Stimulated activated CD8-positive, alpha-beta memory T cell treated with anti-CD3 and anti-CD28 coated beads, Interleukin-15, amount 100 ng/mL, for 1 hour (primary cell): ENCODE measurements at places on chromosomes 12 and 14.

- peak; percentile 45 for DNase-seq
Measured at GRCh38 chr12:121038861-121039668, at the start of gene OASL. TSS of gene OASL (minus strand) at chr12:121039246. CDS start at chr12:121038971, 275 bp downstream.

GRCh38 chr12:95085612-95086011 is 12.2 kb upstream of the NR2C1 start:
- no peak for DNase-seq

DNA sequence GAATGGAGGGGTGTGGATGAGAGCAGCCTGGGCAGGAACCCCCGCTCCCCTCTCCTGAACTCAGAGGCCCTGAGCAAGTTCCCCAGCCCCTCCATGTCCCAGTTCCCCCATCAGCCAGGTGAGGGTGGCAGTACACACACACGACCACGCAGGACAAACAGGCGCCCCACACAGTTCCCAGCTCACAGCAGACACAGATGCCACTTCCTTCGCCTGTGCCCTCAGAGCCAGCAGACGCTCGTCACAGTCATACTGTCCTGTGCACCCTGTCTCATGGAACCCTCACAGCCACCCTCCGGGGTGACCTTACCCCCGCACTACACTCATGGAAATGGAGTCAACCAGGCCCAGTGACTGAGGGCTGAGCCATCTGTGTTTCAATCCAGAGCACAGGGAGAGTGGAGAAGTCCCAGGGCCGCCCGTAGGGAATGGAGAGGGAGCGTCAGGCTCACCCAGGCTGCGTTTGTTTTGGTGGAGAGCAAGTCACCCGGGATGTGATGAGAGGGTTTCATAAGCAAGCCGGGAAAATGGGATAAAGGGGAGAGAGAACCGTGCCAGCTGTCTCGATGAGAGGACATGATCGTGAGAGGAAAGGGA is 47.5 kb upstream of the DYNC1H1 start:
- DNase-seq, result no peak

DNA sequence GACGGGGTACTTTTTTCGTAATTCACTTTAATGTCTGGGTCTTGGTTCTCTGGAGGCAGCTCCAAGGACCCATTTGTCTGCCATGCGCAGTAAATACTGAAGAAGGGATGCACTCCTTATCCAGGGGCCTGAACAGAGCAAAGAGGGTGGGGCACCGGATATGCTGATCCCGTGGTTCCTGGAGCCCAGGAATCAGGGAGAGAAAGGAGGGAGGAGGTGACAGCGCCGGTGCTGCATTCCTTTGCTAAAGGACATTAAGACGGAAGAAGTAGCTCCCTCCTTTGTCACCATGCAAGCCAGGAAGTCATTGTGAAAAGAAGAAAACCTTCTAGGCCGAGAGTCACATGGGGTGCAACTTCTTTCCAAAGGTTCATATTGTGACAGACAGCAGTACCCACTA is 1057.7 kb downstream of the VRK1 start:
- no peak for DNase-seq

- no peak for DNase-seq
Measured at GRCh38 chr12:293199-293598, 30.6 kb upstream of the SLC6A13 start.

- no peak for DNase-seq
Measured at GRCh38 chr14:49623941-49624839, 3.6 kb downstream of the MGAT2 start.

GRCh38 chr12:25694072-25694471 is 141.0 kb upstream of the LMNTD1 start:
- no peak for DNase-seq

- no peak for DNase-seq
Measured at GRCh38 chr14:103246070-103246469, 88.0 kb upstream of the EIF5 start.

DNA sequence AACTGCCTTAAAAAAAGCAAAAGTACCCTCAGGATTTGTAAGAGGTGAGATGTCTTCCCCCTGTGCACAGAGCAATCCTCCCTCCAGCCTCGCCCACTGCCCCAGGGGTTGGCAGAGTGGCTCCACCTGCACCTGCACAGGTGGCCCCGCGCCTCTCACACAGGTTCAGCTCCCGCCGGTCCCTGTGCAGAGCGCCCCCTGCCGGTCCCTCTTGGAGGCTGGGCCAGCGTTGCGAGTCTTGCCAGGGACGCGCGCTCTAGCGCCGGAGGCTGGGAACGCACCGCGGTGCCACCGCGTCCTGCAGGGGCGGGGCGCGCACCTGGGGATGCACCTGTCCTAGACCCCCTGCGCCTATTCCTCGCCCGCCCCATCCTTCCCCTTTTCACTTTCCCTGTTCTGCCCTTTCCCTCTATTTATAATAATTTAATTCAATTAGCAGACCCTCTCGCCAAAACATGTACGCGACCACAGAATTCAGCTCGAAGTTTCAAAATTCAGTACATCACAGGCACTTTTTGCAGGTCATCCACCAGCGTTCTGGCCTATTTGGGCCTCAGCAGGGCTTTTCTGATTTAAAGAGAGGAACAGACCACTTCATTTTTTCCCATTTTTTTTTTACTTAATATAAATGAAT is 618.6 kb downstream of the AACS start:
- no peak for DNase-seq

DNA sequence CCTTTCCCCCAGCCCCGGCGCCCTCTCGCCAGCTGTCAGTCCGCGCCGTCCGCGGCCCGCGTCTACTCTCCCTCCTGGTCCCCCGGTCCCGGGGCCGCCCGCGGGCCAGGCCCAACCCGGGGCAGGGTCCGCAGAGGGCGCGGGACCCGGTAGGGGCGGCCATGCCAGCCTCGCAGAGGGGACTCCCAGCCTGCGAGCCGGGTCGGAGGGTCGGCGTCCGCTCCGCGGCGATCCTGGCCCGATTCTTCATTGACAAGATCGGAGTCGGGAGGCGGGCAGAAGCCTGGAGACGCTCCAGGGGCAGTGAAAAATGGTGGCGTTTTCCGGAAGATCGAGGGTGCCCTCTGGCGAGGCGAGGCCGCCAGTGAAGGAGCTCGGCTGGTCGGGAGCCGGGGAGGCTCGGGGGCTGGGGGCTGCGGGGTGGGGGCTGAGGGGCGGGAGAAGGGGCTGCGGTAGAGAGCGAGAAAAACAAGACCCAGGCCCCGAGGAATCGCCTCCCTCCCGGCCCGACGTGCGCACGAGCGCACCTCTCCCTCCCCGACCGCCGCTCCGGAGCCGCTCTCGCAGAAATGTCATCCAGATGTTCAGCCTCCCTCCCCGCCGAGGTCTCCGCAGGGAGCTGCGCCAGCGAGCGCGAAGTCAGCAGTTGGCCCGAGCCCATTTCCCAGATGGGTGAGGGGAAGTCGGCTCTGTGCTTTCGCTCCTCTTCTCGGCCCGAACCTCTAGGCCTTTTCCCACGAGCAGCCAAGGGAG is 647 bp upstream of the TGFB3 start:
- DNase-seq, result peak; percentile 60

- no peak for DNase-seq
Measured at GRCh38 chr12:5923751-5924150, 21.3 kb downstream of the ANO2 start.

DNA sequence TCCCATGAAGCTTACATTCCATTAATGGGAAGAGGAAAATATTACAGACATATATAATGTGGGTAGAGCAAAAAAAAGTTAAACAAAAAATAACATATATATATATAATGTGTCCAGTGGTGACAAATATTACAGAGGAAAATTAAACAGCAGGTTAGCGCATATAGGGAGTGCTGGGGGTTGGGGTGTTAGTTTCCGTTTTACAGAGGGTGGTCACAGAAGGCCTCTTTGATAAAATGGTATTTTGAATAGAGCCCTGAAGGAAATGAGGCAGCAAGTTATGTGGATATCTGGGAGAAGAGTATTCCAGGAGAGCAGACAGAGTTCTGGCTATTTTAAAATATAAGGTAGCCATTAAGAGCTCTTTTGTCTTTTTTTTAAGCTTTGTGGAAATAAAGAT is 73.2 kb downstream of the DCAF5 start:
- no peak for DNase-seq

DNA sequence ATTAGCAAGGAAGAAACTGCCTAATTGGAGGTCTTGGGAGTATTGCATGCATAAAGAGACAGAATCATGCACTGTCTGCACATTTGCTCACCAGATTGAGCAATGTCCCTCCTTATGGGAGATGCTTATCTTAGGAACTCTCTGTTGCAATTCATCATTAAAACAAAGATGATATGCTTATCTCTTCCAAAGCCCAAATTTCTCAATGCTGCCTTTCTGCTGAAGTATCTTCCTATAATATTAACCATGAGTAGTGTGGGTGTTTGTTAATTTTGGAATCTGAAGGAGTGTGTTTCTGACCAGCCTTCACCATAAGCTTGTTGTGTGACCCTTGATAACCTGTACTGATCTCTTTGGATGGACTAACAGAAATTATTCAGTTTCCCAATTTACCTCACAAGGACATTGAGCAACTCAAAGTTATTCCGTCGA is 1257.6 kb upstream of the FLRT2 start:
- no peak for DNase-seq

DNA sequence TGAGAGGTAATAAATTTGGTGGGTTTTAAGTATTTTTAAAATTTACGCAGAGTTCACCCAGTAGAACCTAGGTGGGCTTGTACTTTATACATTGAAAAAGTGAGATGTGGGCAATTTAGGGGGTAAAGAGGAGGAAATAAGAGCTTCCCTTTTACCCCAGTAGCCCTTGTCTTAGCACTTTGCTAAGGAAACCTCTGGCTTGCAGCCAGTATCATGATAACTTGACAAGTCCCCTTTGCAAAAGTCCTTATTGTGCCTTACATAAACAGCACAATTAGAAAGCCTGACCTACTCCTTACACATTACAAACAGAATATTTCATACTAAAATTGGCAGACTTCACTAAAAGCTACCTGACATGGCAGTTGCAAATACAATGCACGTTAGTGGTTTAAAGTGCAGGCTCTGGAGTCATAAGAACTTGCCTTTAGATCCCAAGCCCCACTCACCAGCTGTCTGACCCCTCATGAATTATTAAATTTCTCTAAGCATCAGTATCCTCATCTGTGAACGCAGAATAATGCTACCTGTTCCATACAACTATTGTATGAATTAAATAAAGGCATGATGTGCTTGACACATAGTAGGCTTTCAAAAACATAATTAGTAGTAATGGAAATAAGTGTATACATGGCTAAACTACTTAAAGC is 53.2 kb upstream of the NELL2 start:
- DNase-seq, result no peak

GRCh38 chr14:28766469-28766955 is at the start of gene FOXG1:
TSS of gene FOXG1 (plus strand) at chr14:28766787. CDS start at chr14:28767280, 493 bp downstream.
- no peak for DNase-seq

GRCh38 chr12:128266541-128267130 is 334 bp upstream of the TMEM132C start:
- no peak for DNase-seq

DNA sequence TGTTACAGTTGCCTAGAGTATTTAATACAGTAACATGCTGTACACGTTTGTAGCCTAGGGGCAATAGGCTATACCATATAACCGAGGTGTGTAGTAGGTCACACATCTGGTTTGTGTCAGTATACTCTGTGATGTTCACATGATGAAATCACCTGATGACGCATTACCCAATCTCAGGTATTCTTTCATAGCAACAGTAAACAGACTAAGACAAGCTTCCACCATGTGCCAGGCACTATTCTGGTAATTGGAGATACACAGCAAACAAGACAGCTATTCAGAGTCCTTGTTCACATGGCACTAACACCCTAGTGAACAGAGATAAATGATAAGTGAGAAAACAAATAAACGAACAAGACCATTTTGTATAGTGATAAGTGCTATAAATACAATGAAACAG is 3.8 kb upstream of the PDE3A start:
- no peak for DNase-seq

- DNase-seq, result no peak
Measured at GRCh38 chr12:57836442-57837375, 9.8 kb downstream of the CTDSP2 start.

GRCh38 chr12:100717733-100718067 is 76.9 kb upstream of the ANO4 start:
- DNase-seq, result no peak

DNA sequence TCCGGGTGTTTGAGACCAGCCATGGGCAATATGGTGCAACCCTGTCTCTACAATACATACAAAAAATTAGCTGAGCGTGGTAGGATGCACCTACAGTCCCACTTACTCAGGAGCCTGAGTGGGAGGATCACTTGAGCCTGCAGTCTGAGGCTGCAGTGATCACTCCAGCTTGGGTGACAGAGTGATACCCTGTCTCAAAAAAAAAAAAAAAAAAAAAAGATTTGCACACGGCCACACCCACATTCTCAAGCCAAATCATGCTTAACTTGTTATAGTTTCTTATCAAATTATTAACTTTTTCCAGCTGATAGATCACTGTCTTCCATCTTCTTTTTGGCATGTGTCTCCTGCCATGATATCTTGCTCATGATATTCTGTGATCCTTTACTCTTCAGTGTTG is 6.8 kb downstream of the DRAM1 start:
- DNase-seq, result no peak

GRCh38 chr12:87585882-87586557 is 443.2 kb downstream of the C12orf50 start:
- DNase-seq, result no peak

GRCh38 chr12:102865821-102866615 is 51.0 kb downstream of the PAH start:
- DNase-seq, result no peak

DNA sequence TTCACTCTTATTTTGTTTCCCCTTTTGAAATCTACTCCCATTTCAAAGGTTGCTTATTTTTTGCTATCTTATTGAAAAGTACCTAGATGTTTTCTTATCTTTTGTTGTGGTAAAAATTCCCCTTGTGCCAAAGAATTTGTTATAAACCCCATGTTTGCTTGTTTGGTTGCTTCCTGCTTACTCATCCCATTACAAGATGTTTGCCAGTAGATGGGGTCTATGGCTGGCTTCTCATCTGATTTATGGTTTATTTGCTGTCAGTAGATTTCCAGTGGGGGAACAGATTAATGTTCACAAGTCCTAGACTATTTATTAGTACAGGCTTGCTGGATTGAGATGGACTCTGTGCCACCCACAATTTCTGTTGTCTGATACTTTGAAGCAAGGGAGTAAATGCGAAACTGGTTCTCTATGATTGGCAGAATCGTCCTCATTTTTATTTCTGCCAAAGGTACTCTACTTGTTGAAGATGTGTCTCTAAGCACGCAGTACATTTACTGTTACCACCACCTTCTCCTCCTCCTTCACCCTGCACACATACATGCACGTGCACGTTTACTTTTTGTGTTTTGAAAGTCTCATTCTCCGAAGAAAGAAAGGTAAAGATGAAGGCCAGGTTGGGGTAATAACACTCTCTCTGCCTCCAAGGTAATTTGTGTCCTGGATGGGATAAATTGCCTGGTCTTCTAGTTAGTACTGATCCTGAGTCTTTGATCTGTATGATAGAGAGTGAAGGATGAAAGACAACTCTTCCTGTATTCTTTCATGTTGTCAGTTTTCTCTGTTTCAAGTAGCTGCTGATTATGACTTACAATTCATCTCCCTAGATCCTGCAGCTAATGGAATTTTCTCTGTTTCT is 117.2 kb upstream of the ATP2B1 start:
- no peak for DNase-seq

- DNase-seq, result peak; percentile 90
Measured at GRCh38 chr14:67599698-67600561, at the start of gene PIGH. TSS of gene PIGH (minus strand) at chr14:67600268. CDS start at chr14:67600203, 65 bp downstream.

GRCh38 chr14:105075379-105076295 is 10.4 kb upstream of the GPR132 start:
- no peak for DNase-seq

- DNase-seq, result no peak
Measured at GRCh38 chr12:57107456-57108155, 3.6 kb downstream of the STAT6 start.

- DNase-seq, result no peak
Measured at GRCh38 chr12:80681-81190, 14.2 kb downstream of the IQSEC3 start.
